ENCODE measurements at places on chromosomes 6 and 20.

GRCh38 chr20:4169360-4170190 is 154.2 kb upstream of the RNF24 start:
- no peak for DNase-seq

DNA sequence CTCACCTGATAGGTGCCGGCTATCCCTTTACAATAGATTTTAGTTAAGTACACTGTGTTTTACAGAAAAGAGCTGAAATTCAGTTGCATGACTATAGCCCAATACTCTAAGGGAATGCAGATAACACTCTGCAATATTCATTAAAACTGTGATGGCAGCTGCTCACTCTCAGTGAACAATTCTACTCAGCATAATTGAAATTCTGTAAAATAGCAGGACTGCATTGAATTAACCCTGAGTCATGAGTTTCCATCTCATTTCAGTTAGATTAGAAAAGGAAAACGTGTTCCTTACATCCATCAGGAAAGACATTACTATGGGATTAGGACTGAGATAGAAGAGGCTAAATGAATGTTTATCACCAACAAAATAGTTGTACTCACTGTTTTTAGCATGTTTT is 613.3 kb upstream of the JAG1 start:
- no peak for DNase-seq

DNA sequence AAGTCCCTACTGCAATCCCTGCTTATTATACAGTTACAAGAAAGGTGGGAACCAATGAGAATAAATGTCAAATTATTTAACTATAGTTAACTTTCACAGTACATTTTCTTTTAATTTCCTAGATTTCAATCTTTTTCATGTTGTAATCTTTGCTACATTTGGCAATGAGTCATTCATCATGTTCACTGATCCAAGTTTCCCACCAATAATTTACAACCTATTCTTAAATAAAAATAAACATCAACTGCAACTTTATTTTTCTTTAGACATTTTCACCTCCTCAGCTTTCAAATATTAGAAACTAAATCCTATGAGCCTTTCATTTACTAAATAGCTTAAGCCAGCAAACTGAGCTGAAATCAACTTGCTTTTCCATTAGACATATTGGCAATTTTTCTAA is 541.3 kb upstream of the BTBD3 start:
- no peak for DNase-seq

DNA sequence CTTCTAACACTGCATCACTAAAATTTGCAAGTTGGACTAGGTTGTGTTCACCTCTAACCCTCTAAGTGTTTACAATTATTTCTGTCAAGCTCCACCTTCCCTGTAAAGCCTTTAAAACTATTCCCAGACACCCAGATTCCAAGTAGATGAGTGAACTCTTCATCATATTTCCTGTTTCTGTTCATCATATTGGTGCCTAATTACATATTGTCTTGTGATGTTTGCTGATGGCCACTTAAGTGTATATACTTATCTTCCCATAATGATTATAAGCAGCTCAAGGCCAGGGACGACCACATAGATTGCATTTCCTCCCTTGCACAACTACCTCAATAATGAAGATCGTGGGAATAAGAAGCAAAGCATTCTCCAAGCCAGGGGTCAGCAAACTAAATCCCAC is 16.8 kb downstream of the TNFRSF21 start:
- DNase-seq, result peak; percentile 40

DNA sequence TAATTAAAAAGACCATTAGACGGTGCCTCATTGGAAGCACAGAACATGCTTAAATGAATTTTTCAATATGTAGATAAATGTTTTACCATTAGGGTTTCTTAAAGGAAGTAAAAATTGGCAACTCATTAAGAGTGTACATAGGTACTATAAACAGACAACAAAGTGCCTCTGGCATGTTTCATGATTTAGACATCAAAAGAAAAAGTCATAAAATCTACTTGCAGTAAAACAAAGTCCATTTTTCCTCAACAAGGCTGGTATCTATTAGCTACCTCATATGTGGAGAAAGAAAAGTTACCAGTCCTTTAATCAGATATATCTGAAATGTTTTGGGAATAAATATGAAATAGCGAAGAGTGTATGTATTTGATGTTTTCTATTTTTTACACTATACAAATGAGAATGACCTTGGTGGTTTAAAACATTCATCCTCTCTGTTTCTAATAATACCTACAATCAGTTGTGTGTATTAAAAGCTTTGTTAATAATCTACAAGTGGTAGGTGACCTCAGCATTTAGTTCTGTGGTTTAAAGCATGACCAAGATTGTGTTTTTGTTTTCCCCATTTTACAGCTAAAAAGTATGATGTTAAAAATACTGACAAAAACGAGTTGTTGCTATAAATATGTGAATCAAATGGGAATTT is 87.5 kb downstream of the HDGFL1 start:
- no peak for DNase-seq

- DNase-seq, result peak; percentile 13
Measured at GRCh38 chr6:99219788-99220187, 129.7 kb downstream of the FAXC start.

DNA sequence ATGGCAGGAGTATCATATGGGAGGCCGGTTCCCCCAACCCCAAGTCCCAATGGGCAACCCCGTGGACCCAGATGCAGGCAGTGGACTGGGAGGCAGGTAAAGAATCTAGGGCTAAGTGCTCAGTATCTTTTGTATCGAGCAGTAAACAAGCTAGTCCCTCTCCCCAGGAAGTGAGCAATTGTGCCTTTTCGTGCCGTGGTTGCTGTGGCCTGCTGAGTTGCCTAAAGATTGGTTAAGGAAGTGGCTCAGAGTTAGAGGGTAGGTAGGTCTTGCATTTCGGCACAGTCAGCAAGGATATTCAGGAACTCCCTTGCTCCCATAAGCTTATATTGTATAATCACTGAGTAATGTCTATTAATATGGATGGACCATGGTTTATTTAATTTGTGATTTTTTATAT is 1.3 kb upstream of the DNAH8 start:
- no peak for DNase-seq

- DNase-seq, result no peak
Measured at GRCh38 chr20:29741594-29741893, 1515.9 kb upstream of the DEFB115 start.

DNA sequence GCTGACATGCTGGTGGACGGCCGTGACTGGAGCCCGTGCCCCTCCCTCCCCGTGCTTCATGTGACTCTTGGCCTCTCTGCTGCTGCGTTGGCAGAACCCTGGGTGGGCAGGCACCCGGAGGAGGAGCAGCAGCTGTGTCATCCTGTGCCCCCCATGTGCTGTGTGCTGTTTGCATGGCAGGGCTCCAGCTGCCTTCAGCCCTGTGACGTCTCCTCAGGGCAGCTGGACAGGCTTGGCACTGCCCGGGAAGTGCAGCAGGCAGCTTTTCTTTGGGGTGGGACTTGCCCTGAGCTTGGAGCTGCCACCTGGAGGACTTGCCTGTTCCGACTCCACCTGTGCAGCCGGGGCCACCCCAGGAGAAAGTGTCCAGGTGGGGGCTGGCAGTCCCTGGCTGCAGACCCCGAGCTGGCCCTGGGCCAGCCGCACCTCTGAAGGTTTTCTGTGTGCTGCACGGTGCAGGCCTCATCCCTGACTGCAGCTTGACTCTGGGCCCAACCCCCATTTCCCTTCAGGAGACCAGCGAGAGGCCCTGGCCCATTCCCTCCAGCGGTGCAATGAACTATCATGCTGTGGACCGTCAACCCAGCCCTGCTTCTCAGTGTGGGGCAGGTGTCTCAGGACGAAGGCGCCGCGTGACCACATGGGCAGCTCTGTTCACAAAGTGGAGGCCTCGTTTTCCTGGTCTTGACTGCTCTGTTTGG is 8.1 kb downstream of the NPBWR2 start:
- DNase-seq, result no peak

GRCh38 chr6:130162421-130162820 is 60.3 kb downstream of the SAMD3 start:
- DNase-seq, result no peak

DNA sequence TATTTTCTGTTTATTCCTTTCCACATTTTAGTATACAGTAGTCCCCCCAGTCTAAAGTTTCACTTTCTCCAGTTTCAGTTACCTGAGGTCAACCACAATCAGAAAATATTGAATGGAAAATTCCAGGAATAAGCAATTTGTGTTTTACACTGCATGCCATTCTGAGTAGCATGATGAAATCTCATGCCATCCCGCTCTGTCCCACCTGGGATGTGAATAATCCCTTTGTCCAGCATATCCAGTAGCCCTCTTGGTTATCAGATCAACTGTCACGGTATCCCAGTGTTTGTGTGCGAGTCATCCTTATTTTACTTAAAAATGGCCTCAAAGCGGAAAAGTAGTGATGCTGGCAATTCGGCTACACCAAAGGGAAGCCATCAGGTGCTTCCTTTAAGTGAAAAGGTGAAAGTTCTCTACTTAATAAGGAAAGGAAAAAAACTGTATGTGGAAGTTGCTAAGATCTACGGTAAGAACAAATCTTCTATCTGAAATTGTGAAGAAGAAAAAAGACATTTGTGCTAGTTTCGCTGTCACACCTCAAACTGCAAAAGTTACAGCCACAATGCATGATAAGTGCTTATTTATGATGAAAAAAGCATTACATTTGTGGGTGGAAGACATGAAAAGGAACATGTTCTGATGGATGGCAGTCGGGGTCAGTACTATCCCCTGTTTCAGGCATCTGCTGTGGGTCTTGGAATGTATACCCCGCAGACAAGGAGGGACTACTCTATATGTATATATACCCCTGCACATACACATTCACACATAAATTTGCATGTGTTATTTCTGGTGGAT is 11.3 kb downstream of the NOX3 start:
- DNase-seq, result peak; percentile 56

DNA sequence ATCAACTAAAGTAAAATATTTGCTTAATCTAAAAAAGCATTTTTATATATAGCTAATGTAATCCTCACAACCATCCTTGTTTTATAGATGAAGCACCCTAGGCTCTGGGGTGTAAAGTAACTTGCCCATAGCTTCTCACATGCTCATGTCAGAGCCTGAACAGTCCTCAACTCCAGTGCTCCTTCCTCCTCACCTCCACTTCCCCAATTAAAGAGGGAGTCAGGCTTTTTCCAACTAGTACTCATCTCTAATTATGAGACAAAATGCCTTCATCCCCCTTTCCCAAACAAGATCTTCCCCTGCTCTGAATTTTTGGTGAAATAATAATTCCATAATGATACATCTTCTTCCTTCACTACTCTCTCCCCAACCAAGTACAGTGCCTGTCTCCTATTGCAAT is 290.8 kb upstream of the PRDM1 start:
- DNase-seq, result no peak

DNA sequence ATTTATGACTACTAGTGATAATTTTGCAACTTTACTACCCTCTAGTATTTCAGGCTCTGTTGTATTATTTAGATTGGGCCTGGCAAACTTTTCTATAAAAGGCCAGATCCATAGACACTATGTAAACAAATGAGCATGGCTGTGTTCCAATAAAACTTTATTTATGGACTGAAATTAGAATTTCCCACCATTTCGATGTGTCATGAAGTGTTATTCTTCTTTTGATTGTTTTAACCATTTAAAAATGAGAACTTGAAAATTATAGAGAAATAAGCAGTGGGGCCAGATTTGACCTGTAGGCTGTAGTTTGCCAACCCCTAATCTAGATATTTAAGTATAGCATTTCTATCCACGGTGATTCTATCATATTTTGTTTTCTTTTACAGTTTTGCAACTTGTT is 61.5 kb upstream of the TFB1M start:
- no peak for DNase-seq

DNA sequence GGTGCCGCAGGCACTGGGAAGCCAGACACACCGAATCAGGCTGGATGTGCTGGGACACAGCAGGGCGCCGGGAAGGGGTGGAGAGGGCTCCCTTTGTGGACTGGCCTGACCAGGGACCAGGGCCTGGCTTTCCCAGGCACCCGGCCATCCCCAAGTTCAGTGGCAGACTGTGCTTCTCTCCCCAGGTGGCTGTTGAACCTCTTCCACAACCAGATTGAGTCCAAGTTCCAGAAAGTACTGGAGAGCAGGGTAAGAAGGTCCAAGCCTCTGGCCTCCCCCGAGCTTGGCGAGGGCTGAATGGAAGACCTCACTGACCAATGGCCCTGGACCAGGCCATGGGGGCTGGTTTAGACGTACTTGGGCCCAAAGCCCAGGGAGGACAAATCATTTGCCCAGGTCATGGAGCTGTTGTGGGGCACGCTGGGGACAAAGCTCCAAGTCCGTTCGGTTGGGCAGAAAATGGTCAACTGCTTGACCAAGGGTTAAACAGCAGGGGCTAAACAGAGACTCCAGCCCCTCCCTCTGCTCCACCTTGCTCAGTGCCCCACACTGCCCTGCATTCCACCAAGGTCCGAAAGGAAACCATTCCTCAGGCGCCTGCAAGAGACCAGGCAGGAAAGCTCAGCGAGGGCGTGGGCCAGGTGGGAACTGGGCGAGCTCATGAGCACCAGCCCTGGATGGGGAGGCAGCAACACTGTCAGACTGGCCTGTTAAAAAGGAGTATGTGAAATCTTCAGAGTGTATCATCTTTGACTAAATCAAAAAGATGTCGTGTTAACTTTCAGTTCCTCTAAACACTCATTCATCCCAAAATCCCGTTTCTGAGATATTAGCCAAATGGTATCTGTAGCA is 9.1 kb downstream of the LBP start:
- DNase-seq, result no peak

GRCh38 chr6:7138921-7139358 is 31.2 kb downstream of the RREB1 start:
- DNase-seq, result no peak

- no peak for DNase-seq
Measured at GRCh38 chr6:129713806-129714333, 3.9 kb upstream of the ARHGAP18 start.

GRCh38 chr20:50992733-50993457 is 30.0 kb downstream of the KCNG1 start:
- peak; percentile 85 for DNase-seq
